ENCODE measurements at places on chromosomes 1 and 21.

DNA sequence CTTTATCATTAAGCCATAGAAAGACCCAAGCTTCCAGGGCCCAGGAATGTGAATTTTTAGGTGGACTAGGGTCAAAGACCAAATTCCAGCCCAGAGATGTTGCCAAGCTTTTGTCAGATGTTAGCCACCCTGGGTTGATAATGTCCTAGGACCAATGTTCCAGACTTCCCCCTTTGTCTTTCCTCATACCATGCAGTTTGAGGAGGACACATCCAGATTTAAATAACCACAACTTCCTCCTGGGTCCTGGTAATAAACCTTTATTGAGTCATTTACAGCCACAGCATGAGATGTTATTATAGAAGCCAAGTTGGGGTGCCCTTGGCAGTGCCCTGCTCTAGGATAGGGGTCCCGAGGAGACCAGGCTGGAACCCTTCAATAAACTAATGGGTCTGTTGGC lies 5.9 kb downstream of the TNR start:
- DNase-seq: no peak

DNA sequence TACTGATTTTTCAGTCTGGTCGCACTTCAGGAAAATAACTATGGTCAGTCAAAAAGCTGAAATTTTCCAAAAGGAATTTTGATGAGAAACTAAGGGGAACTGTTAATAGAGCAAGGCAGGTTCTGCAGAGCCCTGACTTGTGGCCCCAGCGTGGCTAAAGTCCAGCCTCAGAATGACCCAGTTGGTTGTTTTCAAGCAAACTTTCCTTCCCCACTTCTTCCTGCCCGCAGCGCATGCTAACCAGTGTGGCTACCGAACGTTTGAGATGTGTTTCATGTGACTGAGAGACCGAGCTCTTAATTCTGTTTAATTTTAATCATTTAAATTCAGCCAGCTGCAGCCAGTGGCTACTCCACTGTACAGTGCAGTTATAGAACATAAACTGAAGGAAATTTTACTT lies 6.2 kb upstream of the IL10RB start:
- DNase-seq: no peak

DNA sequence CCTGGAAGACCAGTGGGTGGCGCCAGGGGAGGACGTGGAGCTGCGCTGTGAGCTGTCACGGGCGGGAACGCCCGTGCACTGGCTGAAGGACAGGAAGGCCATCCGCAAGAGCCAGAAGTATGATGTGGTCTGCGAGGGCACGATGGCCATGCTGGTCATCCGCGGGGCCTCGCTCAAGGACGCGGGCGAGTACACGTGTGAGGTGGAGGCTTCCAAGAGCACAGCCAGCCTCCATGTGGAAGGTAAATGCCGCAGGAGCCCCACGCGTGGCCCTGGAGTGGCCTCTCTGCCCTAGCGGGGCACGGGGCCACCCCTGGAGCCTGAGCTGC lies 75.2 kb downstream of the OBSCN start:
- no peak for DNase-seq

GRCh38 chr1:203475012-203475981 lies at the start of gene PRELP:
TSS of gene PRELP (plus strand) at chr1:203475806. CDS start at chr1:203483185, 7,379 bp downstream.
- no peak for DNase-seq

DNA sequence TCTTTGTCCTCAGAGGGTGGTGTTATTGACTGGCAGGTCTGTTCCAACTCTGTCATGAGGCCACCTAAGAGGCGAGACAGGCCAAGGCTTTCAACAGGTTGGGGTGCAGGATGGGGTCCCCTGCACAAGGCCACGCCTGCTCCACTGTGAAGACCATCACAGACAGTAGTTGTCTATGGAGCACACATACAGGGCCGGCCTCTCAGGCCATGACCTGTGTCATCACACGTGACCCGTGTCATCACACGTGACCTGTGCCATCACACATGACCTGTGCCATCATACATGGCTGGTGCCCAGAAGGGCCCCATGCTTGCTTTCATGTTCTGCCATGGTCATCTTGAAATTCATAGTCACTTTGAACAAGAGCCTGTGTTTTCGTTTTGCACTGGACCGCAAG lies 91.9 kb downstream of the ARHGEF10L start:
- DNase-seq: no peak

- DNase-seq: no peak
Measured at GRCh38 chr1:228304766-228305395, 97.0 kb downstream of the OBSCN start.

GRCh38 chr1:35958558-35958957 lies 27.7 kb downstream of the AGO3 start:
- no peak for DNase-seq

DNA sequence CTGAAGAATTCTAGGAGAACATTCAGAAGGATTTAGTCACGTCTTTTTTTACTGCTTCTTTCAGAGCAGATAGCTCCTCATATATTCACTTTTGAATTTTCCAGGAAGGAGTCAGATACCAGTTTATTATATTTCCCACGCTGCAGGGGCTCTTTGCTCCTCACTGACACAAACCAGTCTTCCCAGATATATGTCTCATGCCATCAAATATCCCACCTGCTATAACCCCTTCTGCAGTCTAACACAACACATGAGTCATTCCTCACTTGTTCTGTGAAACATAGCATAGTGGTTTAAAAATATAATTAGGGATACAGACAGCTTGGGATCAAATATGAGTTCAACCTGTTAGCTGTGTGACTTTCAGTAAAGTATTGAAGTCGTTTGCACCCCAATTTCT lies 251.7 kb upstream of the DPYD start:
- no peak for DNase-seq

DNA sequence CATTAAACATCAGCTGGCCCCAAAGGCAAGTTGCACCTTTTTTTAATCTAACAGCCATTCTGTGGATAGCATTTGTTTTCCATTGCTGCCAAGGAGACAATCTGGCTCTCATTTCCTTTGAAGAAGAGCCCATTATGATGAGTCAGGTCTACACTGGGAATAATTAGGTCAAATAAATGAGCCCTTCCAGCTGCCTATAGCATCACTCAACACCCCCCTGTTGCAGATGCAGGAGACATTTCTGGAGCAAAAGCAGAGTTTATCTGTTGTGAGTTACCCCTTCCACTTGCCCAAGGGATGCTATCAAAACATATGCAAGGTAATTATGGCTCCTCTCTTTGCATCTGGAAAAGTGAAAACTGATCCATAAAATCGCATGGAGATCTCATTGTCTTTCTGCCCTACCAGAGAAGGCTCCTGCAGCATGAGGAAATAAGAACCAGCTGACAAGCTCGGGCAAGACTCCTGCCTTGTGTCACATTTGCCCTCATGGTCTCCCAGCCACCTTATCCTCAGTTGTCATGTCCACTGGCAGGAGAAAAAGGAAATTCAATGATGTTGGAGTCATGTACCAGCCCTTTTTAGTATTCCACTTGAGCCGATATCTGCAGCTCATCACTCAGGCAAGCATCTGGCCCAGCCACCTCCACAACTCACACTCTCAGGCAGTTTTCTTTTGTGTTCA lies 135.9 kb downstream of the SLC30A10 start:
- DNase-seq: no peak

All from CD4-positive, alpha-beta T cell treated with Interleukin-2 at 100 ng/mL for 4 hours (primary cell).